ENCODE measurements at places on chromosomes 7 and 10.

DNA sequence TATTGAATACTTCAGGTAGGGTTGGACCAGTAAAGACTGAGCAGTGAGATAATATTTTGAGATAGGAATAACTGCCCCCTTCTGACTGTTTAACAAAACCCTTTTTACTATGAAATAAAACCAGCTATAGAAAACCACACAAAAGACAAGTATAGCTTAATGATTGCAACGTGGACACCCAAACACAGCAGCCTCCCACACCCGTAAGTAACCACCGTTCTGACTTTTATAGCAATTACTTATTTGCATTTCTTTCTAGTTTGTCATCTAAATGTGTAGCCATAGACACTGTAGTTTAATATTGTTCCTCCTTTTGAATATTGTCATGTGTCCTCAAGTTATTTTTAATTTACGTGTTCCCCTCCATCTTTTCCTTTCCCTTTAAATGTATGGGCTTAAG lies 42.9 kb upstream of the SYPL1 start:
- DNase-seq = no peak

- DNase-seq = no peak
Observed at GRCh38 chr10:26837139-26837538, 23.6 kb downstream of the ABI1 start.

DNA sequence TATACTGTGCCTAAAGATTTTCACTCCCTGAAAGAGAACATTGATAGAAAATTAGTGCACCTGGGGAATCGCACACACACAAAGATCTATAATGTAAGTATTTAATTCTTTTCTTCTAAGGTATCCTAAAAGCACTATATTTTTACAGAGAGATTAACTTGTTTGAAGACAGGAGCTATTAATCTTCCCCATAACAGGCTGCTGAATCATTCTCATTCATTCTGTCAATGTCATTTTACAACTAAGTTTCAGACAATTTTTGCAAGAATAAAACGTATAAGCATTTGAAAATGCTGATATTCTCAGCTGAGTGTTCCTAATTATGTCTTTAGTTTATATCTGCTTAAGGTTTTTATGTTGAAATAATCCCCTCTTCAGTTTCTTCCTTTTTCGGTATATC lies 776.7 kb downstream of the NXPH1 start:
- no peak for DNase-seq

DNA sequence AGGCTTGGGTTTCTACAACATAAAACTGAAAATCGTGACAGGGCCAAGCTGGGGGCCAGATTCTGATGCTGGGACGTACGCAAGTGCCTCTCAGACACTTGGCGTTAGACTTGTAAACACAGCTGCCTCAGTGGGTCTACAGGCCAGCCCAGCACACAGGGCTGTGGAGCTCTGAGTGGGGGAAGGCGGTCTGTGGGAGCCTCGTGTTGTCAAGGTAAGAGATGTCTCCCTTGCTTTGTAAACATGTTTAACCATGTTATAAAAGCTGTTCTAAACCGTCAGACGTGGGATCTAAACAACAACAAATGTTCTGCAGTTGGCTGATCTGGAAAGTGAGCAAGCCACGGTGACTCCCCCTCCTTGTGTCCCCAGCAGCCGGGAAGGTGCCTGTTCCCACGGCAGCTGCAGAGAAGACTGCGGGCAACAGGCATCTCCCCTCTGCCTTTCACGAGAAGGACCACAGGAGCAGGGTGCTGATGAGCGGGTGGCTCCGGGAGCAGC lies 67.8 kb downstream of the ZRANB1 start:
- DNase-seq = no peak

DNA sequence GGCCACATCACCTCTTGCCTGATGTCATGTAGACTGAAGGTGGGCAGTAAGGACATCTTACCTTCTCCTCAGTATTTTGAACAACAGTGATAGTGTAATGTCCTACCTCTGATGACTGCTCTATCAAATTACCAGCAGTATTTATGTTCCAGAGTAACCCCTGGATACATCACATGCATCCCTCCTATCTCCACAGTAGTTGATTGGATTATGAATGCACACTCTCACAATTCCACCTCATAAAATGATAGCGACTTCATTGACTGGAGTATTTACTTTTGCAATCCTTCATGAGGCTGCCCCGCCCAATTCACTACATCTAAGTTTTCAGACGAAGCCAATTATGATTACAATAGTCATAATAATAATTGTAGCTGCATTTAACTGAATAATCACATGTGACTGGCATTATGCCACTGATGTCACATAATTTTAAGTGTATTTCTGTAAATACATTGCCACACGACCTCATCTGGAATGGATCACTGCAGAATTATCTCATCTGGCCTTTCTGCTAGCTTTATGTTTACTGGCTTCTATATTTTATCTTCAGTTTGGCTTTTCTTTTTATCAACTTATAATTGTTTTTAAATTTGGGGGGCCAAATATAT lies 268.9 kb downstream of the SLC25A13 start:
- no peak for DNase-seq

GRCh38 chr7:91916051-91916440 lies 24.6 kb upstream of the AKAP9 start:
- DNase-seq = no peak

- DNase-seq = no peak
Observed at GRCh38 chr7:115748123-115748738, 282.3 kb downstream of the TFEC start.

- no peak for DNase-seq
Observed at GRCh38 chr10:1061930-1062774, 6.0 kb downstream of the WDR37 start.

Data from amniotic stem cell (primary cell).